CD14-positive monocyte (primary cell): ENCODE measurements at places on chromosomes 5 and 9. TPM values are rescaled to one million over a fixed set of nuclear protein-coding genes. Genes with fewer than 3 reads are reported as not detected.

DNA sequence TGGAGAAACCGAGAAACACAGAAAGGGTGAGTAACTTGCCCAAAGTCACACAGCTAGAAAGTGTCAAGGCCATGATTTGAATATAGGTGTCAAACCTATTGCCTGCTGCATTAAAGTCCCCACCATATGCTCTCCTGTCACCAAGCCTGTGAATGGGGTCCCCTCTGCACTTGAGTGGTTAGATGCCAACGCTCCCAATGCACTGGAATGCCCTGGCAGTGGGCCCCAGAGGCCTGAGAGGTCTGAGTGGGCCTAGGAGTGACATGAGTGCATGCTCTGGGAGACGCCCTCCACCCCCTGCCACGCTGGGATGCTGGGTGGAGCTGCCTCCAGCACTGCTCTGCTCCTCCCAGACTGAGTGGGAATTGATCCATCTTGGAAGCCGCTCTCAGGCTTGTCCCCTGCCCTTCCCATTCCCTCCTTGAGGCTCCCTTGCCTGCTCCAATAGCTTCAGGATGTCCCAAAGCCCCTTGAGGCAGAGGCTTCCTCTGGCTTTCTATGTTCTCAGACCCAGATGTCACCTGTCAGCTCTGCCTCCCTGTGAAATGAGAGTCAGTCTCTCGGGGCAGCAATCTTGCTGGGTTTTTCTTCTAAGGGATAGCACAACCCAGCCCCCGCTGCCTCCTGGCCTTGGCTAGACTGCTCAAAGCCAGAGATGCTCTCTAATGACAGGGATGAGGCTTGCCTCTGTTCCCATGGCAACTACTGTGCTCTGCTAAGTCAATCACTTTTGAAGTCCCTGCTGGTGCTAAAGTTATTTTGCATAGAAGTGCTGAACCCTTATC lies 6.6 kb upstream of the ARSI start:
- no peak overlapping the region for H3K4me3 ChIP-seq
- no peak overlapping the region for H3K27ac ChIP-seq
- no peaks in the 10 kb centered on the region for H3K36me3 ChIP-seq
- H3K27me3 ChIP-seq: no peaks in the 10 kb centered on the region
- no peak for DNase-seq
- no peaks in the 10 kb centered on the region for H3K4me1 ChIP-seq

The CDC25C gene
- polyA plus RNA-seq: not detected in 2 replicates

The SOX30 gene
- 0.12 TPM for polyA plus RNA-seq

The IL9 gene
- polyA plus RNA-seq: not detected in 2 replicates

The OR1L1 gene
- polyA plus RNA-seq: not detected in 2 replicates

The PLPP6 gene
- 1.8 TPM for polyA plus RNA-seq

GRCh38 chr5:108749128-108749861 lies 1.6 kb downstream of the FER start:
- no peaks in the 10 kb centered on the region for H3K27me3 ChIP-seq
- peaks cover 12% of the 10 kb centered on the region for H3K4me1 ChIP-seq
- DNase-seq: no peak
- peak overlapping the region; percentile 89 for H3K27ac ChIP-seq
- H3K4me3 ChIP-seq: peak overlapping the region; percentile 91

- H3K27ac ChIP-seq: no peak overlapping the region
- H3K4me1 ChIP-seq: no peaks in the 10 kb centered on the region
- no peak overlapping the region for H3K4me3 ChIP-seq
- DNase-seq: no peak
- H3K36me3 ChIP-seq: no peaks in the 10 kb centered on the region
These were observed 13.9 kb downstream of the IFNA1 start for GRCh38 chr9:21454149-21454548.

The MCC gene
- polyA plus RNA-seq: not detected in 2 replicates

DNA sequence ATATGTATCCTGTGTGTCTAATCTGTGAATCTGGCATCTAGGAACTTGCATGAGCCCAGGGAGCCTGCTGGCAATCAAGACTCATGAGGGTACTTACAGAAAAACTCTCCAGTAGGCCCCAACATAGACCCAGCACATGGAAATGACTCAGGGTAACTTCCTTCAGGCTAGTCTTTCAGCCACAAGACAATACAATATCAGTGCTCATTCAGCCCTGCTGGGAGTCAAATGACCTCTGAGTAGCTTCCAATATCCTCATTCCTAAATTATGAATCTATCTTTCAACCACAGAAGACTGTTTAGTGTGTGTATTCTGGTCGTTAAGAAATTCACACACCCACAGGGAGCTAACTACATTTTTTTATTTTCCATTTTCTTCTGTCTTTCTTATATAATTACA lies 1273.0 kb downstream of the EFNA5 start:
- no peak overlapping the region for H3K27ac ChIP-seq
- no peak overlapping the region for H3K4me3 ChIP-seq
- no peaks in the 10 kb centered on the region for H3K27me3 ChIP-seq
- no peak for DNase-seq

GRCh38 chr5:87400305-87400899 lies 12.3 kb downstream of the CCNH start:
- no peak overlapping the region for H3K4me3 ChIP-seq
- peak; percentile 10 for DNase-seq
- peak overlapping the region; percentile 52 for H3K27ac ChIP-seq
- H3K27me3 ChIP-seq: no peaks in the 10 kb centered on the region
- H3K36me3 ChIP-seq: peaks cover 89% of the 10 kb centered on the region
- peaks cover 30% of the 10 kb centered on the region for H3K4me1 ChIP-seq

DNA sequence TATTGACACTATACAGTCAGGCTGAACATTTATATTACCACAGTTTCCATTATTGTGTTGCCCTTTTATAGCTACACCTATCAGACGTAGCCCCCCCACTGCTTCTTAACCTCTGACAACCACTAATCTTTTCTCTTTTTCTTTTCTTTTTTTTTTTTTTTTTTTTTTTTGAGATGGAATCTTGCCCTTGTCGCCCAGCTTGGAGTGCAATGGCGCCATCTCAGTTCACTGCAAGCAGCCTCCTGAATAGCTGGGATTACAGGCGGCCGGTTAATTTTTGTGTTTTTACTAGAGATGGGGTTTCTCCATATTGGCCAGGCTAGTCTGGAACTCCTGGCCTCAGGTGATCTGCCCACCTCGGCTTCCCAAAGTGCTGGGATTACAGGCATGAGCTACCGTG lies 75.4 kb downstream of the UHRF2 start:
- H3K4me1 ChIP-seq: no peaks in the 10 kb centered on the region
- H3K4me3 ChIP-seq: no peak overlapping the region
- no peak overlapping the region for H3K27ac ChIP-seq
- no peak for DNase-seq
- H3K36me3 ChIP-seq: peaks cover 57% of the 10 kb centered on the region

The DOCK2 gene
- 115 TPM for polyA plus RNA-seq

GRCh38 chr5:143262393-143263174 lies 140.9 kb downstream of the NR3C1 start:
- no peaks in the 10 kb centered on the region for H3K36me3 ChIP-seq
- peaks cover 10% of the 10 kb centered on the region for H3K4me1 ChIP-seq
- peak; percentile 93 for DNase-seq

GRCh38 chr9:123318202-123318601 lies 37.8 kb upstream of the CRB2 start:
- no peaks in the 10 kb centered on the region for H3K36me3 ChIP-seq
- H3K27me3 ChIP-seq: no peaks in the 10 kb centered on the region
- DNase-seq: no peak
- H3K4me1 ChIP-seq: peaks cover 25% of the 10 kb centered on the region
- H3K4me3 ChIP-seq: no peak overlapping the region

DNA sequence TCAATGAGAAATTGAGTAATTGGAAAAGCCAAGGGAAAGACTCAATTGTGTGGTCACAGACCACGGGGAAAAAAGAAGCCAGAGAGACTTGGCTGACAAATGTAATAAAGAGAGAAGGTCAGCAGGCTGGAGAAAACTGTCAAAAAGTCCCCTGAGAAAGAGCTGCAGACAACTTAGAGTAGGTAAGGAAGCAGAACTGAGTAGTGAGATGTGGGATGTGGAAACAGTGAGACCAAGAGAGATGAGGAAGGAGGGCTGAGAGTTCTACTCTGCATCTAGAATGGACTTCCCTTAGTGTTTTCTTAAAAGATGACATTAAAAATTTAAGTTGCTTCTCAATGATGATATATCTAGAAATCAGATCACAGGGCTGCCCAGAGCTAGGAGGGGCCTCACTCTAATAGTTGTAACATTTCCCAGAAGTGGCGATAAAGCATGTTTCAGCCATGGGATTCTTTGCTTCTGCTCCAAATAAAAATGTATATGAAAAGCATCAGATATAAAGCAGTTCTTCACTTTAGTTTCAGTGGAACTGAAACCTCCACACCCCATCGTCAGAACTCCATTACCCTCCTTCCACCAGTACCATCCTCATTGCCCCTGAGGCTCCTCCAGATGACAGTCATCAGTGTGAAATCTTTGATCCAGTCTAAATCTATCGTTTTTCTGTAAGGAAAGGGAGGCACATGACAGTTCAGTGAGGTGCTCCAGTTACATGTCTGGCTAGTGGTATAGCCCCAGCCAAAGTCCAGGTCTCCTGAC lies 80.6 kb downstream of the SPEF2 start:
- H3K4me3 ChIP-seq: no peak overlapping the region
- DNase-seq: peak; percentile 19
- no peaks in the 10 kb centered on the region for H3K27me3 ChIP-seq
- peak overlapping the region; percentile 62 for H3K27ac ChIP-seq

DNA sequence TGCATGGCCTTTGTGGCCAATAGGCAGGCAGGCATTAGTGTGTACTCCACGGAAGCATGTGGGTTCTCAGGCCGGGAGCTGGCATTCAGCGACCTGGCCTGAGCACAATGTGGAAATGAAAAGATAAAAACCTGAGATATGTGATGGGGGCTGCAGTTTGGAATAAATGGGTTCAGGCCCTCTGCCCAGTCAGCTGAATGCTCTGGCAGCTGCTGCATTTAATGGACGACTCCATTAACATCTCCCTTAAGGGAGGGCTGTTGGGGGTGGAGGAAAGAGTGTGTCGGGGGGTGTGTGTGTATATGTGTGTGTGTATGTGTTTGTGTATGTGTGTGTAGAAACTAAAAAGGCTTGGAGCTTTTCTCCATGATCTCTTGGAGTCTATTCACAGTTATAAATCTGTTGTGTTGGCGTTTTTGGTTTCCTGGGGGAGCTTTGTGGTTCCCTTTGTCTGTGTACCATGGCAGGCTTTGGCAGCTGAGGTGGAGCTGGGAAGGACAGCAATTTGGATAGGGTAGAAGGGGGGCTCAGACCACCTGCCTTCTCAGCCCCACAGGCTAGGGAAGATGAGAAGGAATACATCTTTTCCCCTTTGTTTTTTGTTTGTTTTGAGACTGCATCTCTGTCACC lies 27.3 kb upstream of the HSPA9 start:
- H3K27me3 ChIP-seq: no peaks in the 10 kb centered on the region
- H3K4me3 ChIP-seq: no peak overlapping the region
- no peaks in the 10 kb centered on the region for H3K36me3 ChIP-seq
- DNase-seq: no peak
- no peak overlapping the region for H3K27ac ChIP-seq
- H3K4me1 ChIP-seq: peaks cover 28% of the 10 kb centered on the region

- H3K27ac ChIP-seq: no peak overlapping the region
- H3K27me3 ChIP-seq: no peaks in the 10 kb centered on the region
- no peak overlapping the region for H3K4me3 ChIP-seq
- no peak for DNase-seq
- H3K36me3 ChIP-seq: no peaks in the 10 kb centered on the region
- no peaks in the 10 kb centered on the region for H3K4me1 ChIP-seq
These were observed 62.5 kb downstream of the PLCXD3 start for GRCh38 chr5:41447650-41448510.

DNA sequence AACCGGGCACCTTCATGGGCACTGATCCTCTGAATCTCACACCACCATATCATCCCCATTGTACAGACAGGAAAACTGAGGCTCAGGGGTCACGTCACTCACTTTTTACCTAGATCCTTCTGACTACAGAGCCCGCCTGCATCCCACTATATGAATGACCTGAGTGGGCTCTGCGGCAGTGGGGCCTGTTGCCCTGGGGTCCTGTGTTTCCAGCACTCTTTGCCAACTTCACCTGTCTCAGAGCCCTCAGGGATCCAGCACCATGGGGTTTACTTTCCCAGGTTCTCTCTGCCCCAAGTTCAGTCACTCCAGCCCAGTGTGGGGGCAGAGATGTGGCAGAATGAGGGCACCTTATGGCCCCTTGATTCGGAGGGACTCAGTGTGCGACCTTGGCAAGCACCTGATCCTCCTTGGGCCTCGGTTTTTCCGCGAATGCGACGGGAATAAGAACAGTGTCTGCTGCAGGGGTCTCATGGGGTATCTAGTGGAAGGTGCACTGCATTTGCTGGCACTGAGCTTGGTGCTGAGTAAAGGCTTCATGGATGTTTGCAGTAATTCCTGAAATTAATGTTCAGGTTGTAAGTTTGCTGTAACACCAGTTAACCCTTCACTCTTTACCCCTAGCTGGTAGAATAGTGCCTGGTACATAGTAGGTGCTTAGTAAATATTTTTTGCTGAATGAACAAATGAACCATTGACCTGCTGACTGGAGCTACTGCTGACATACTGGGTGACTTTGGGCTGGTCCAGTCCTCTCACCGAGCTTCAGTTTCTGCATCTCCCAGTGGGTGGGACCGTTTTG lies 47.1 kb upstream of the BOD1 start:
- no peak for DNase-seq
- H3K4me1 ChIP-seq: peaks cover 13% of the 10 kb centered on the region
- H3K27me3 ChIP-seq: no peaks in the 10 kb centered on the region
- no peak overlapping the region for H3K4me3 ChIP-seq

- no peaks in the 10 kb centered on the region for H3K4me1 ChIP-seq
- H3K27ac ChIP-seq: no peak overlapping the region
- no peaks in the 10 kb centered on the region for H3K36me3 ChIP-seq
These were observed 72.8 kb upstream of the C6 start for GRCh38 chr5:41286165-41286564.

- H3K36me3 ChIP-seq: no peaks in the 10 kb centered on the region
- no peaks in the 10 kb centered on the region for H3K4me1 ChIP-seq
- no peak for DNase-seq
- H3K4me3 ChIP-seq: no peak overlapping the region
- H3K27me3 ChIP-seq: no peaks in the 10 kb centered on the region
These were observed 95.5 kb upstream of the RAPGEF1 start for GRCh38 chr9:131835151-131835910.

The CHSY3 gene
- polyA plus RNA-seq: not detected

DNA sequence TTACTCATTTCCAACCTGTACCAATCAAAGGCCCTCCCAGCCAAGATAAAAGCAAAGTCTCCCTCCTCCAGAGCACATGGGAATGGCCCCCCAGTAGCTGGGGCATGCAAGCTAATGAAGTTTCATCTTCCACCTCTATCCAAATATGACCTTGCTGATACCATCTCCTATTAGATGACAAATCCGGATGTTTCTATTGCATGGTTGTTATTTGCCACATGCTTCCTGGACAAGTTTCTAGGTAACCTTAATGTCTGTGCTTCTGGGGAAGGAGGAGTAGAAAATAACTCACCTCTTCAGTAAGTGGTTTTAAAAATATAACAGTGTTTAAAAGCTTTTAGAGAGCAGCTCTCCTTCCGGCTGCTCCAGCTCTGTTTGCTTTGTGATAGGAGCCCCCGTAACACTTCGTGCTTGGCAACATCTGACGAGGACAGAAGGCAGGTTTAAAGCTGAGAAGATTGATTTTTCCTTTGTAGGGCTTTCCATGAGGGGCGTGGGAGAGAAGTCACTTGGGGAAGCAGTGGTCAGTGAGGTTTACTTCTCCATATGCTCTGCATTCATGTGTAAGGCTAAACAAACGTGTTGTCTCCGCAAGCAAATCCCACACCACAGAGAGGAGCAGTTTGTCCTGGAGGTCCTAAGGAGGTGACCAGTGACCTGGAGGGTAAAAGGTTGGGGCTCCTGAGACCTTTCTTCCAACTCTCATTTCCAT lies 40.3 kb upstream of the GLRX start:
- no peak for DNase-seq
- H3K36me3 ChIP-seq: no peaks in the 10 kb centered on the region
- peaks cover 73% of the 10 kb centered on the region for H3K4me1 ChIP-seq
- peak overlapping the region; percentile 57 for H3K27ac ChIP-seq
- no peaks in the 10 kb centered on the region for H3K27me3 ChIP-seq
